ENCODE measurements at places on chromosomes 16 and 17.

- peak; percentile 96 for DNase-seq
These were observed at the start of gene DHX8 for GRCh38 chr17:43483674-43484551. Gene DHX8, plus strand, starts transcription at chr17:43483975. Its CDS starts 63 bp downstream, at chr17:43484038.

GRCh38 chr16:22008215-22009059 is 526 bp downstream of the MOSMO start:
- DNase-seq: no peak

GRCh38 chr16:31487071-31487719 is 4.3 kb downstream of the SLC5A2 start:
- no peak for DNase-seq

DNA sequence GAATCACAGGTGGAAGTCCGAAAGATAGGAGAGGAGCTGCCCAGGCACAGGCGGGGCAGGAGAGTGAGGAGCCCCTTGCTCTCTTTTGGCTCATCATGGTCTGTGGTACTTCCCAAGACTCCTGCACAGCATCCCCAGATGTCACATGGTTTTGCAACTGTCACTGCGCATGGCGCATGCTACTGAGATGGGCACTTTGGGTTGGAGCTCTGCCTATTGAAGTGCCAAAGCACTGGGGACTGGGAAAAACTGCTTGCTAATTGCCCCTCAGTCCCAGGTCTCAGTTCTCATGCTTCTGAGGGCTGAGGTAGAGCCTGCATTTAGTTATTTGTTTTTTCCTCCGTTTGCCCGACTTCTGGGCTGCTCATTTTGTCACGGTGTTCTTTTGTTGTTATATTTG is 156.8 kb upstream of the CDH13 start:
- DNase-seq: no peak

- DNase-seq: no peak
These were observed 23.9 kb downstream of the RHBDL3 start for GRCh38 chr17:32289471-32290070.

DNA sequence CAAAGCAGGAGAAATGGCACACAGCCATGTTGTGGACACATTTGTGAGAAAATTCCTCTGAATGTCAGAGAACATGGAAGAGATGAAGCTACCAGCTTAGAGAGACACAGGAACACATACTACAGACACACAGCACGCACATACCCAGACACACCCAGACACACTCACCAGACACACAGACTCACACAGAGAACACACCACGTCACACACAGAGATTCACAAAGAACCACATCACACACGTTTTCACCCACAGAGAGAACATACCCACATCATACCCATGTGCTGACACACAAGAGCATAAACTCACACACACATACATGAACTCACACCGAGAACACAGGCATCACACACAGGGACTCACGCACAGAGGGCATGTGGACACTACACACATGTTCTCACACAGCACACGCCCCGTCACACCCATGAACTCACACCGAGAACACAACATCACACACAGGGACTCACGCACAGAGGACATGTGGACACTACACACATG is 124.9 kb downstream of the METRNL start:
- DNase-seq: no peak

DNA sequence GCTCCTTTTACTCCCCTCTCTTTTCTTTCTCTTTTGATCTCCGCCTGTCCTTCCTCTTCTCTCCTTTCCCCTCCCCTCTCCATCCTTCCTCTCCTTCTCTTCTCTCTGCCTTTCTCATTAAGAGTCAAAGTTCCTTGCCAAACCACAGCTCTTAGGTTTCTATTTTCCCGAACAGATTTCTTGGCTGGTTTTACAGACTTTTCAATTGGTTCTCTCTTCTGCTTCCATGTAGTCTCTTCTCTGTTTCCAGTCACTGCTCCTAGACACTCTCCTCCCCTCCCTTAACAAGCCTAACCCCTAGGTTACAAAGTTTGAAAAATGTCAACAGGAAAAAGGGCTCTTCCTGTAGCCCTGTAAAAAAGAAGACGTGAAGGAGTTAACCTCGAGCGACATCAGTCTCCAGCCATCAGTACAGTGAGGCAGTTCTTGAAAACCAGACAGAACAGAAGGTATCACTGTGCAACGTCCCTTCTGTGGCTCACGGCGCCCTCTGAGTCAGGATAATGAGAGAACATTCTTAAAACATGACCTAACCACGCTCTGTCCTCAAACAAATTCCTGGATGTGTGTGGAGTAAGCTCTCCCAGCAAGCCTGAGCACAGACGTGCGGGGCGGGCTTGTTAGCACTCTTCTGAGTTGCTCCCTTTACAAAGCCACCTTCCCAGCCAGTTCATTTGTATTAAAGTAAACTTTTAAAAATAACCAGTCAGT is 11.6 kb upstream of the MARCHF10 start:
- no peak for DNase-seq

DNA sequence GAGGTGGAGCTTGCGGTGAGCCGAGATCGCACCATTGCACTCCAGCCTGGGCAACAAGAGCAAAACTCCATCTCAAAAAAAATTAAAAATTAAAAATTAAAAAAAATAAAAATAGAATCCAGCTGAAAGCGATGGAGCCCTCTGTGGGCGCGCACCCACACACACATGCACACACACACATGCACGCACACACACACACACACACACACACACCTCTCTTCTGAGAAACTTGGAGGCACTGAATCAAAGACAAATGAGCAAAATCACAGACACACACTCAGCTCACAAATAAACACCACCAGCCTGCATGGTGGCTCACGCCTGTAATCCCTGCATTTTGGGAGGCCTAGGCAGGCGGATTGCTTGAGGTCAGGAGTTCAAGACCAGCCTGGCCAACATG is 9.6 kb upstream of the FADS6 start:
- DNase-seq: no peak

GRCh38 chr16:85445779-85446222 is 167.3 kb upstream of the GSE1 start:
- no peak for DNase-seq

- DNase-seq: no peak
These were observed 543 bp downstream of the ARHGAP23 start for GRCh38 chr17:38428643-38429371.

DNA sequence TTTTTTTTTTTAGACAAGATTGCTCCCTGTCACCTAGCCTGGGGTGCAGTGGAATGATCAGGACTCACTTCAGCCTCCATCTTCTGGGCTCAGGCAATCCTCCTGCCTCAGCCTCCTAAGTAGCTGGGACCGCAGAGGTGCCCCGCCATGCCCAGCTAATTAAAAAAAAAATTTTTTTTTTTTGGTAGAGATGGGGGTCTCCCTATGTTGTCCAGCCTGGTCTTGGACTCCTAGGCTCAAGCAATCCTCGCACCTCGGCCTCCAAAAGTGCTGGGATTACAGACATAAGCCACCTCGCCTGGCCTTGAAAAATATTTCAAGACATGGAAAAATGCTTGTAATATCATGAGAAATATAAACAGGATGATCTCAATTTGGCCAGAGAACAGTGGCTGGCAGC is 42.9 kb downstream of the HAPSTR1 start:
- DNase-seq: no peak

DNA sequence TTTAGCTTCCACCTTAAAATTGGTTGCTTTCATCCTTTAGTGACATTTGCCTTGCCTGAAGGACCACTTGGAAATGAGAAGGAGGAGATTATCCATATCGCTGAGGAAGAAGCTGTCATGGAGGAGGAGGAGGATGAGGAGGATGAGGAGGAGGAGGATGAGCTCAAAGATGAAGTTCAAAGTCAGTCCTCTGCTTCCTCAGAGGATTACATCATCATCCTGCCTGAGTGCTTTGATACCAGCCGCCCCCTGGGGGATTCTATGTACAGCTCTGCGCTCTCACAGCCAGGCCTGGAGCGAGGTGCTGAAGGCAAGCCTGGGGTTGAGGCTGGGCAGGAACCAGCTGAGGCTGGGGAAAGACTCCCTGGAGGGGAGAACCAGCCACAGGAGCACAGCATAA is 11.5 kb upstream of the TMEM106A start:
- no peak for DNase-seq

- no peak for DNase-seq
These were observed 969.7 kb downstream of the CDH11 start for GRCh38 chr16:64151990-64152767.

DNA sequence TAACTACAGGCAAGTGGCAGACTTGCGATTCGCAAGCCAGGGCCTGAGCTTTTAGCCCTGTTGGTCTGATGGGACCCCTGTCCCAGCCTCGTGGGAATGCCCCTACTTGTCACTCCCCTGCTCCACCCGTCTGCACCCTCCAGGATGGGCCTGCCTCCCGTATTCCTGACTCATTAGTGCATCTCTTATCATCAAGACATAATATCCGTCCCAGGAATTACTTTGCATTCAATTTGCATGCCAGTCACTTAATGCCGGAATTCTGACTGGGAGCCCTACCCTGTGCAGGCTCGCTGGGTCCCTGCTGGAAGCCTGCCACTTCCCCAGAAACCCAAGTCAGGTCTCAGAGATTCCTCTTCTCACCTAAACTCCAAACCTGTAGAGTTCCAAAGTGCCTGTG is 3.3 kb downstream of the PRSS53 start:
- no peak for DNase-seq

DNA sequence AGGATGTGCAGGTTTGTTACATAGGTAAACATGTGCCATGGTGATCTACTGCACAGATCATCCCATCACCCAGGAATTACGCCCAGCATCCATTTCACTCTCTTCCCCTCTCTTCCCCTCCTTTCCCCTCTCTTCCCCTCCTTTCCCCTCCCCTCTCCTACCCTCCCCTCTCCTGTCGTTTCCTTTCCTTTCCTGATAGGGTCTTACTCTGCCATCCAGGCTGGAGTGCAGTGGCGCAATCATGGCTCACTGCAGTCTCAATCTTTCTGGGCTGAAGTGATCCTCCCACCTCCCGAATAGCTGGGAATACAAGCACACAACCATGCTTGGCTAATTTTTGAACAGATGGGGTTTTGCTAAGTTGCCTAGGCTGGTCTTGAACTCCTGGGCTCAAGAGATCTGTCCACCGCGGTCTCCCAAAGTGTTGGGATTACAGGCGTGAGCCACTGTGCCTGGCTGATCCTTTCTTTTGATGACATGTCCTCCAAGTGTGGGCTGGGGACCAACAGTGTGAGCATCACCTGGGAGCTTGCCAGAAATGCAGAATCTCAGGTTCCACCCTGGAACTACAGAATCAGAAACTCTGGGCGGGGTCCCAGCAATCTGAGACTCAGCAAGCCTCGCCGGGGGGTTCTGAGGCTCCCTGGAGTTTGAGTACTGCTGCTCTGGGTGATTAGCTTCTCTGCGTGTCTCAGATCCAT is 10.8 kb downstream of the ATP2C2 start:
- no peak for DNase-seq

DNA sequence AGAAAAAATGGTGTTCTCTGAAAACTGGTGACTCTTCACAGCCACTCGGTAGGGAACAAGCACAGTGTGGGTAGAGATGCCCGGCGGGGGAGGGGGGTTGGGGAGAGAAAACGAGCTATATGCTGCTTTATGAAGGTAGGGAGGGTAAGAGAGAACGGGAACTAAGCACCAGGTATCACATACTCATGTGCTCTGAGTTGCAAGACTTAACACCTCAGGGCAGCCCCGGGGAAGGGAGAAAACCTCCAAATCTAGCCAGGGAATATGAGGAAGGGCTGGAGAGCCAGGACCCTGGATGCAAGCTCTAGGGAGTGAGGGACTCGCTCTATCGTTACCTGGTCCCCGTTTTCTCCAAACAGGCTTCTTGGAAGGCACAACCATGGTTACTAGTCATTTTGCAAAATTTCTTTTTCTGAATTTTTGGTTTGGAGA is 35.3 kb downstream of the HIC1 start:
- no peak for DNase-seq

DNA sequence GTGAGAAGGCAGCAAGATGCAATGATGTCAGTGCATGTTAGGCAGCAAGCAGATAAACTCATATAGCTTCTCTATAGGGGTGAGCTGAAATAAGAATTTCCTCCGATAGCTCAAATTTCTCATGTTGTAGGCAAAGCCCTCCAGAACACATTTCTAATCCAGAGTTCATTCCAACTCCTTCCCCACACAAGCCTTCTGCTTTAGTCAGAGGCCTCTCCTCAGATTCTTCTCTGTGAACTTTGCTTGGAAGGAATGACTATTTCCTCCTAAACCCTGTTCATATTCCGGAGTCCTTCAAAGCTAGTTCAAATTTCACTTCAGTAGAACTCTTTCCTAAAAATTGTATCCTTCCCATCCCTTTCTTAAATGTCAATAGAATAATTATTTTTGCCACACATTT is 144.8 kb downstream of the KCNJ2 start:
- no peak for DNase-seq

- no peak for DNase-seq
These were observed 14.4 kb upstream of the MEAK7 start for GRCh38 chr16:84518804-84519341.
